ENCODE measurements at places on chromosomes 7 and 10.

DNA sequence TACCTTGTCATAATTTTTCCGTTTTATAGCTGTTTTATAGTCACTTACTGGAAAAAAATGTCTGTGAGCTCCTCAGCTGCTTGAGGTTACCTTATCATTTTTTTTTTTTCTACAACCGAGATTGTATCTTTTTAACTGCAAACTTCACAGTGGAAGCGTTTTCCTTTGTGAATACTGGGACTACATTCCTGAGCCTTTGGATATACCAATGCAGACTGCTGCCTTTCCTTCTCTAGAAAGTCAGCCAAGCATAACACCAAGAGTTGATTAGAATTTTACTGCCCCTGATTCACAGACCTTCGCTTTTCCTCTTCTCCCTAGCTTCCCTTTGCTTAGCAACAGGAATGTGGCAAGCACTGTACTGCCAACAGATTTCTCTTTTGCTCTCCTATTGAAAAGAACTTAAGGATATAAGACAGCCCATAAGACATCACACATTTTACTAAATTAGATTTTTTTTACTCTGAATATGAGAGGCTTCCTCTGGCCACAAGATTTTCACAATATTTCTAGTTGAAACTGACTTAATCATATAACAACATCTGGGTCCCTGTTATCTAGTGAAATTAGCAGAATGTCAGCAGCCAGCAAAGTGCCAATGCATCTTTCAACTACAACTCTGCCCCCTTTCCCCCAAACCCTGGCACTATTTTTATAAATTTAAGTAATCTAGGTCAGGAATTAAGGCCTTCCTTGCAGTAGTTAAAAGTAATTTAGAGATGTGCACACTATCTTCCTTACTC lies 170.6 kb downstream of the PRKG1 start:
- no peak for DNase-seq

- no peak for DNase-seq
Measured at GRCh38 chr7:102004229-102004628, 186.8 kb downstream of the CUX1 start.

DNA sequence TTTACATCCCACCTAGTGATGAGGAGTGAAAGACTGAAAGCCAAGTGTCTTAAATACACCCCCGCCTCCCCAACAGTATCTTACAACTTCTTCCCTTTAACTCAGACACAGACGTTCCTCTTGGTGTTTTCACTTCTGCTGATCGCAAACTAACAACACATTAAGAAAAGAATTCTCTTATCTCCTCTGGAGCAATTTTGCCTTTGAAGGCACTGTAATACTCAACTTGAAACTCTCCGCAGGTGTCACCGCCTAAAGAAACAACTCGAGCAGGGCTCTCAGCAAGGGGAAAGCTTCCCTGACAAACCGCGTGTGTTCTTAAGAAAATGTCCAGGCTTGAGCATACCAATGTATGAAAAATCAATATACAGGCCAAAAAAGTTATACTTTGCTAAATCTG lies 452 bp downstream of the SEMA3C start:
- DNase-seq: no peak

GRCh38 chr7:130008941-130009847 lies 42.0 kb downstream of the ZC3HC1 start:
- no peak for DNase-seq

Measured in GM18507 (cell line).